Fibroblast of lung (primary cell): ENCODE measurements at places on chromosomes 16 and 17. TPM values are rescaled to one million over a fixed set of nuclear protein-coding genes. Genes with fewer than 3 reads are reported as not detected.
A peak's percentile ranks its signal among the peaks of the same experiment; 100 is the strongest.

GAST gene
- total RNA-seq: not detected in 2 replicates

- DNase-seq: no peak
Observed at GRCh38 chr17:1639549-1640180, 5.9 kb downstream of the SCARF1 start.

DNA sequence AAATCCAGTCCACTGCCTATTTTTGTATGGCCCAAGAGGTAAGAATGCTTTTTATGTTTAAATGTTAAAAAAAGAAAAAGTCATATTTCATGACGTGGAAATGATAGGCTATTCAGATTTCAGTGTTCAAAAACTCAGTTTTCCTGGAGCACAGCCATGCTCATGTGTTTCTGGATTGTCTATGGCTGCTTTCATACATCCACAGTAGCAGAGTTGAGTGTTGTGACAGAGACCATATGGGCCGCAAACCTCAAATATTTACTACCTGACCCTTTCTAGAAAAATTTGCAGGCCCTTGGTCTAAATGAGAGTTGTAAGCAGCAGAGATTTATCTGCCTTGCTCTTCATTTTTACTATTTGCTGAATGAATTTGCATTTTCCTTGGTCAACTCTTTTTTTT is 264.1 kb downstream of the CBLN1 start:
- peak; percentile 55 for DNase-seq

DNA sequence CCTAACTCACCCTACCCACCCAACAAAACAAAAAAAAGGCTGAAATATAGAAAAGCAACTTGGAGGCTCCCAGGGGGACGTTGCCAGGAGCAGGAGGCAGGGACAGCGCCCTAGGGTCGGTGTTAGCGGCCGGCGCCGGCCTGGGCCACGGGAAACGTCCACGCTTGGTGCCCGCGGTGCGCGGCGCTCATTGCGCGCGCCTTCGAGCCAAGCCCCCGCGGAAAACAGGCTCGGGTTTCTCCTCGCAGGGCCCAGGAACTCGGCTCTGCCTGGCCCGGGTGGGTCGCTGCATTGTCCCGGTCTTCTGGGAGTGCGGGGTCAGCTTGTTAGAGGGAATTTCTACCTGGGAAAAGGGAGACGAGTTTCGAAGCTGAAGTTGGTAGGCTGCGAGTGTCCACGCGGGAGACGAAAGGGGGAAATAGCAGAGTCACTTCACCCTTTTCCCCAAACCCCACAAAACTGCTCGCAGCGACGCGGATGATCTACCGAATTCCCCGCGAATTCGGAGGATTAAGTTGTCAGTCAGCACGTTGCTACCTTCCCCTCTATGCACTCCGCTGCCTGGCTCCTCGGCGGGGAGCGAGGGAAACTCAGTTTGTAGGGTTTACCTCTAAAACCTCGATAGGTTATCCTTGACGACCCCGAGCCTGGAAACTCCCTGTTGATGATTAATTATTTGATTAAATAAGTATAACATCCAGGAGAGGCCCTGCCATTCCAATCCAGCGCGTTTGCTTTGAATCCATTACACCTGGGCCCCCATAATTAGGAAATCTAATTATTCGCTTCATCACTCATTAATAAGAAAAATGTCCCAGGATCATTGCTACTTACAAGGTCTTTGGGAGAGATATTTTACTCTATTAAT is 751 bp upstream of the FOXC2 start:
- no peak for DNase-seq
